Sigmoid colon (tissue), 7 donors: ENCODE measurements at places on chromosomes 7 and 10. TPM values are rescaled to one million over a fixed set of nuclear protein-coding genes. Genes with fewer than 3 reads are reported as not detected.

ANKRD61 gene
- total RNA-seq: not detected

ZPBP gene
- total RNA-seq: not detected

GRCh38 chr10:85673270-85673669 lies 693.3 kb downstream of the GRID1 start:
- no peak for DNase-seq
- H3K4me3 ChIP-seq: no peak overlapping the region
- no peak overlapping the region for H3K27ac ChIP-seq
- H3K36me3 ChIP-seq: no peaks in the 10 kb centered on the region

DNA sequence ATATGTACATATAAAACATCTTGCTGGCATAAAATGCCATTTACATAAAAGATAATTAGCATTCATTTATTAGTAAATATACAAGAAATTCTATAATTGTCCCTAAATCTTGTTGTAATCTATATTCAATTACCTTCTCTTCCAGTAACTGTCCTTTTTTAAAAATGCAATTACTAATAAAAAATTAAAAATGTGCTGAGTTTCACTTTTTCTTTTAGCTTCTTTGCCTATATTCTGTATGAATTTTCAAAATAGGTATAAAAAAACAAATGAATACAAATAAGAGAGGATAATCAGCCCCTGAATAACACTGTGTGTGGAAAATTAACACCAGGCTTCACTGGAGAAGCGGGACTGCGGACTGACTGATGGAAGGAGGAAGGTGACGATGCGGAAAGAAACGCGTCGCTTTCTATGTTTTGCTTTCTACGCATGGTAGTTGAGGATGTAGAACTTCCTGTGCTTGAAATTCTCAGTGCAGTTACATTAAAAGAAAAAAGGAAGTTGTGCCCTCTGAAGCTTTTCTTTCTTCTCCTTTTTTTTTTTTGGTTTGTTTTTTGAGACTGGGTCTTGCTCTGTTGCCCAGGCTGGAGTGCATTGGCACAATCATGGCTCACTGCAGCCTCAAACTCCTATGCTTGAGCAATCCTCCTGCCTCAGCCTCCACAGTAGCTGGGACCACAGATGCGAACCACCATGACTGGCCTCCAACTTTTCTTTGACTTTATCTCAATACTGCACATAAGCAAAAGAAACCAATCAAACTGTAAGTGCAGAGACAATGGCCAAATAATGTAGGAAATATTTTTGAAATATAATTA lies 7.4 kb upstream of the ZMYND11 start:
- H3K27me3 ChIP-seq: no peaks in the 10 kb centered on the region
- H3K4me1 ChIP-seq: no peaks in the 10 kb centered on the region
- no peaks in the 10 kb centered on the region for H3K36me3 ChIP-seq
- no peak overlapping the region for H3K27ac ChIP-seq
- no peak for DNase-seq
- no peak overlapping the region for H3K4me3 ChIP-seq
